ENCODE measurements at places on chromosomes 2 and 18.

GRCh38 chr2:230226051-230226551 lies 565 bp downstream of the SP140 start:
- DNase-seq: no peak

DNA sequence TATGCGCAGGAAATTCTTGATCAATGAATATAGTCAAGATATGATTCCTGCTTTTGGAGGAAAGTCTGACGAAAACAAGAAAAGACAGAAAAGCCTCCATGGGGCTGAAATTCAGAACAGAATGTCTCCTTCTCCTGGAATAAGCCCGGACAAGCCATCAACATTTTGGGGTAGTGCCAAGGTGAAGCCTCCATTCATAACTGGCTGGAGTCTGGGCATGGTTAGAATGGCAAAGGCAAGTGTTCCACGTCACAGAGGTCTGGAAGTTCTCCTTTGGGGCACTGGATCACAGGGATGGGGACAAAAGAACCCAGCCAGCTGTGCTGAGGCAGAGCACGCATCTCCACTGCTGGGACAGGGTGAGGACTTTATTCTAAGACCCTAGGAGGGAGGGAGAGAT lies 505.7 kb downstream of the CMPK2 start:
- no peak for DNase-seq

GRCh38 chr2:145987793-145988192 lies 1467.9 kb upstream of the ZEB2 start:
- DNase-seq: no peak

- no peak for DNase-seq
These were observed 74.8 kb downstream of the RBMS1 start for GRCh38 chr2:160418853-160419252.

DNA sequence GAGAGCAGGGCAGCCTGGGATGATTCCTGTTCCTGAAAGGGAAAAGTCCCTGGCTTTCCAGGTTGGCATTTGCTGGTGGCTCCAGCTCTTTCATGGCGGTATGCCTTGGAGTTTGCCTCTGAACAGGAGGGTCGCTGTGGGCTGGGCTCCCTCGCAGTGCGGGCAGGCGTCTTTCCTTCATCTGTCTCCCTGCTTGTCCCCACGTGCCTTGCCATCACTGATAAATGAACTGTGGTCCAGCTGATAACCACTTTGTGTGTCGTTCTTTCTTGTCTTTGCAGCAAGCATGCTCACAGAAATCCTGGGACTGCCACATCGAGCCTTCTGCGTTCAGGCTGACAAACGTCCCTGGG lies 35.3 kb downstream of the SMIM21 start:
- no peak for DNase-seq

DNA sequence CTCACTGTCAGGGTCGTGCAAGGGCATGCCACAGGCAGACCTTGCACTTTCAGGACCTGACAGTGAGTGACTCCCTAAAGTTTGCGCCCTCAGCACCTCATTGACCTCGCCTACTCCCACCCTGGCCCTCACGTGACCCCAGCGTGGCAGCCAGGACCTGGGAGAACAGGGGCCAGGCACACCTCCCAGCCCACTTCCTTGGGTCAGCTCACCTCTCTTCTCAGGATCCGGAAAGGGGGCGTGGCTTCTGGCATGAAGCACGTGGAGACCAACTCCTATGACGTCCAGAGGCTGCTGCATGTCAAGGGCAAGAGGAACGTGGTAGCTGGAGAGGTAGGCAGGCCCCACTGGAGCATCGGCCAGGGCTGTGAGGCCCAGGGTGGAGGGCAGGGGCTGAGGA lies 8.8 kb downstream of the VIL1 start:
- DNase-seq: no peak

DNA sequence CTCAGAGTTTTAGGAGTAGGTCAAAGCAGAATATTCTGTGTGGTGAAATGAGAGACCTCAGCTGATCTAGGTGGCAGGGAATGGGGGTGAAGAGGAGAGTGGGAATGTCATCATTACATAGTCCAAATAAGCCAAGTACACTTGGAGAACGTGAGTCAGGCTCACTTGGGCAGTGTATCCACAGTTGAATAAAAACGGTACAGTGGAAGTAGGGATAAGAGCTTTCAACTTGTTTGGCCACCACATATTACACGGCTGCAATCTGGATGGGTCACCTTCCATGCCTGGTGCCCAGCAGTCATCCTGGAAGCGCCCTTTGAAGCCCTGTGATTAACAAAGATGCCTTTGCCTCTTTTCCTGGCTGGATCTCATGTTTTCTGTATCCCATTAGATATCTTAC lies 28.6 kb downstream of the MIB1 start:
- no peak for DNase-seq

GRCh38 chr2:201992960-201993359 lies 40.7 kb upstream of the FZD7 start:
- no peak for DNase-seq

GRCh38 chr18:77006305-77007175 lies 126.0 kb downstream of the MBP start:
- DNase-seq: no peak

GRCh38 chr2:128716299-128716721 lies 397.6 kb upstream of the HS6ST1 start:
- DNase-seq: no peak

GRCh38 chr2:214902286-214902685 lies 92.8 kb upstream of the BARD1 start:
- no peak for DNase-seq

- DNase-seq: no peak
These were observed 18.8 kb upstream of the TMX3 start for GRCh38 chr18:68733707-68734106.

DNA sequence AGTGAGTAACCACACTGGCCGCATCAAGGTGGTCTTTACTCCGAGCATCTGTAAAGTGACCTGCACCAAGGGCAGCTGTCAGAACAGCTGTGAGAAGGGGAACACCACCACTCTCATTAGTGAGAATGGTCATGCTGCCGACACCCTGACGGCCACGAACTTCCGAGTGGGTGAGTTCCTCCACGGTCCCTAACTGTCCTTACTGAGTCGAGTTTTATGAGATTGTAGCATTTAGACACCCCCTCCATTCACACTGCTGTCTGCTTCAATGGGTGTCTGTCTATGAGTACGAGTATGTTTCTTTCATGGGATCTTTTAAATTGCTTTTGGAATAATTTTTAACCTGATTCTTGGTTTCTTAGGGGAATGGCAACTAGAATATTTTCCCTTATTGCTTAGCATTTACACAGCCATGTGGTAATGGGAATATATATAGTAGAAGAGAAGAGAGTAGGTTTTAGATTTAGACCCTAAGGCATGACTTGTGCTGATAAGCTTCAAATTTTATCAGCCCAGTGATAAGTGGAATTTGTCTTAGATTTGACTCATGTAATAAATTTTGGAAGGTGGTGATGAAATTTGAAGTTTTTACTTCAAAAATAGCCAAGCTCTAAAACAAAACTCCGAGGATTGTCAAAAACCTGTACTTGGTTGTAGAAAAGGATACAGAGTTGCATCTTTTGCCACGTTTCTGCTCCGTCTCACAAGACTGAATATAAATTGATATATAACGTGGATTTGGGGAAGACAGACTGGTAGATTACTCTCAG lies 188.2 kb downstream of the LTBP1 start:
- DNase-seq: no peak

- DNase-seq: no peak
These were observed 2.8 kb downstream of the RHOB start for GRCh38 chr2:20449501-20450200.

DNA sequence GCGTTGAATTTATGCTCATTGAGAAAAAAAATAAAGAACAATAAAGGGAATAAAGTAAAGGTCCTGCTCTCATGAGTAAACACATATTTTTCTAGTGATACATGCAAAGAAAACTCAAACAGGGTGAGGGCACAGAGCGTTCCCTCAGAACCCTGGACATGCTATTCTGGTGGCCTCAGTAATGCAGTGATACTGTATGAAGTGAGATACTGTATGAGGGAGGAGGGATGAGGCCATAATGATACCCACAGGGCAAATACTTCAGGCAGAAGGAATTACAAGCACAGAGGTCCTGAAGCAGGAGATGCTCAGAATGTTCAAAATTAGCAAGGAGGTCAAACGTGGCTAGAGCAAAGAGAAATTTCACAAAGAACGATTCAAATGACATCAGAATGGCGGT lies 28.4 kb upstream of the RNU4ATAC start:
- DNase-seq: no peak

GRCh38 chr2:65465124-65465523 lies 32.7 kb upstream of the SPRED2 start:
- DNase-seq: no peak

DNA sequence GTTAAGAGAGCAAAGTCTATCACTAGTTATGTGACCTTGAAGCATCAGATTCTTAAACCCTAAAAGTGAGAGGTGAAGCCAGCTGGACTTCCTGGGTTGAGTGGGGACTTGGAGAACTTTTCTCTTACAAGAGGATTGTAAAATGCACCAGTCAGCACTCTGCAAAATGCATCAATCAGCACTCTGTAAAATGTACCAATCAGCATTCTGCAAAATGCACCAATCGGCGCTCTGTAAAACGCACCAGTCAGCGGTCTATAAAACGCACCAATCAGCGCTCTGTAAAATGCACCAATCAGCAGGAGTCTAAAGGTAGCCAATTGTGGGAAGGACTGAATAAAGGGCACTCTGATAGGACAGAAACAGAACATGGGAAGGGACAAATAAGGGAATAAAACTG lies 291.6 kb upstream of the FAM98A start:
- no peak for DNase-seq

DNA sequence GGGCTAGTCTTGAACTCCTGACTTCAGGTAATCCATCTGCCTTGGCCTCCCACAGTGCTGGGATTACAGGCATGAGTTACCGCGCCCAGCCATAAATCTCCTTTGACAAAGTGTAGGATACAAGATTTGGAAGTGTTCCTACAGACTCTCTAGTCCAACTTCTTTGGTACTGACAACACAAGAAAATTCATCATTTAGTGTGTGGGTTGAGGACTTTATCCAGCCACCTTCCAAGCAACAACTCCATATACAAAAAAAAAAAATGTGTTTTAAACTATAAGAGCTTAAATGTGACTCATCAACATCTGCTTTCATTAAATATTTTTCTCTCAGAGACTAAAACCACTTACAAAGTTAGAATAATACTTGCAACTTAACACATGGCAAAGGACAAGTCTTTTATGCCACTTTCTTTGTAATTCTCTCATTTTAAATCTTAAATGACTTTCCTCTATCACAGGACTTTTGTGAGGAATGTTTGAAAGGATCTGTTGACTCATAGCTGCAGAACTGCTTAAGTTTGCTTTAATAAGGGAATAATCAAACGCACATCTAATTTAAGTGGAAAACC lies 46.2 kb upstream of the ITGAV start:
- no peak for DNase-seq

- no peak for DNase-seq
These were observed 44.4 kb upstream of the OTOF start for GRCh38 chr2:26522325-26522724.

- DNase-seq: no peak
These were observed 1.1 kb downstream of the CNDP2 start for GRCh38 chr18:74497324-74497676.

DNA sequence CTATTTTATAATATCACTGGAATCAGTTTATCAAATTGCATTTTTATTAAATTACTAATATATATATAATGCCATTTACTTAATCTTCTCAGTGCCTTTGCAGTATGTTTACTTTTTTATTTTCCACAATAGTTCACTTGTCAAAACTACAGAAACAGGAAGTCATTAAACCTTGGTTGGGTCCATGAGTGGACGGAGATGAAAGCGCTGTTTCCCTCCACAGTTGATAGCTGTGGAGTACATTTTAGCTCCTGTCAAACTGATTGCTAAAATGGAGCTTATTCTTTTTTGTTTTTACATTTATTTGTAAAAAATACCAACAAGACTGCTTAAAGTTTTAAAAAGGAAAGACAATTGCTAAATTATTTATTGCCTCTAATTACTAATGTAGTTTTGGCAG lies 19.2 kb downstream of the MFF start:
- no peak for DNase-seq

DNA sequence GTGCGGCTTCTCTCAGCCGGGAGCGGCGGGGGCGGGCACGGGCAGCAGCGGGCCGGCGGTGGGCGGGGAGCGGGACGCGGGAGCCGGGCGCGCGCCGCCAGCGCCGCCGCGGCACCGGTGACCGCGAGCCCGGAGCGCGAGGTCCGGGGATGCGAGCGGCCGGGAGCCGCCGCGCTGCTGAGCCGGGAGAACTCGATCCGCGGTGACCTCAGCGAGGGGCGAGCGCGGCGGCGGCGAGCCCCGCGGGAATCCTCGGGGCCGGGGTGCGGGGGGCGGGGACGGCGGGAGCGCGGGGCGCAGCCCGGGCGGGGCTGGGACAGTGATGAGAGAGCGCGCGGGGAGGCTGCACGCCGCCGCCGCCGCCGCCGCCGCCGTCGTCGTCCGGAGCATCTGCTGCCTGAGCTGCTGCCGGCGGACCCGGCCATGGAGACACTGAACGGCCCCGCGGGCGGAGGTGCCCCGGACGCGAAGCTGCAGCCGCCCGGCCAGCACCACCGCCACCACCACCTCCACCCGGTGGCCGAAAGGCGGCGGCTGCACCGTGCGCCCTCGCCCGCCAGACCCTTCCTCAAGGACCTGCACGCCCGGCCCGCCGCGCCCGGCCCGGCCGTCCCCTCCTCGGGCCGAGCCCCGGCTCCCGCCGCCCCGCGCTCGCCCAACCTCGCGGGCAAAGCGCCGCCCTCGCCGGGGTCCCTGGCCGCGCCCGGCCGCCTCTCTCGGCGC lies at the start of gene MTCL1:
TSS of gene MTCL1 (plus strand) at position 319 of the 723 bp plus-strand sequence. CDS start at position 424, 105 bp downstream.
- no peak for DNase-seq

GRCh38 chr18:62450546-62451410 lies 72.0 kb upstream of the ZCCHC2 start:
- peak; percentile 21 for DNase-seq

DNA sequence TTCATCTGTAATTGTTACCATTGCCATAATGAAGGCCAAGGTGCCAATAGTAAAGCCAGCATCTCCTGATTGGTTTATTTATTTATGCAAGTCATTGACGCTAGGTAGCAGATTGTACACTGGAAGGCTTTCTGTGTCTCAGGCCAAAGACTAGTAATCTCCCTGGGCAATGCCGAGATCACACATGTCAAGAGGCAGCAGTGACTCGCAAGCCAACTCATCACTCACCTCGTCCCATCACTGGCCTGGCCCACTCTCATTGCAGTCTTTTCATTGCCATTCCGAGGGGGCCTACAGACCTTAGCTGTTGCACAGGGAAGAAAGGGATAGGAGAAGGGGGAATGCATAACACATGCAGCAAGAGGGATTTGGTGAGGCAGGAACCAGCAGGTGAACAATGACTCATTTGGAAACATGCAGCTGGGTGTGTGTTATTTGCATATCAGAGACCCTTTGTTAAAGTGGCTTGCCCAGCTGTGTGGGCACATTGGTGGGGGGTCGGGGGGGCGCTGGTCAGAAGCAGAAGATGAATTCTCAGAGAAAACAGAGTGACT lies 448.7 kb upstream of the HNRNPA3 start:
- no peak for DNase-seq

GRCh38 chr2:50727636-50728339 lies 304.1 kb downstream of the NRXN1 start:
- DNase-seq: no peak
